GM23338 (cell line): ENCODE measurements at places on chromosomes 6 and 20.

DNA sequence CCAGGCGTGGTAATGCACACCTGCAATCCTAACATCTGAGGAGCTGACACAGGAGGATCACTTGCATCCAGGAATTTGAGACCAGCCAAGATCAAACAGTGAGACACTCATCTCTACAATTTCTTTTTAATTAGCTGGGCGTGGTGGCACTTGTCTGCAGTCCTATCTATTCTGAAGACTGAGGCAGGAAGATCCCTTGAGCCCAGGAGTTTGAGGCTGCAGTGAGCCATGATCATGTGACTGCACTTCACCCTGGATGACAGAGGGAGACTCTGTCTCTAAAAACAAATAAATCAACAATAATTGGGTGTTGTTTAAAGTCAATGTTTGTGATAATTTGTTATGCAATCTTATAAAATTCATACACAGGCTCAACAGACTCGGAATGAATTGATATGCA, 18.0 kb upstream of the HLA-A start:
- no peak for DNase-seq

DNA sequence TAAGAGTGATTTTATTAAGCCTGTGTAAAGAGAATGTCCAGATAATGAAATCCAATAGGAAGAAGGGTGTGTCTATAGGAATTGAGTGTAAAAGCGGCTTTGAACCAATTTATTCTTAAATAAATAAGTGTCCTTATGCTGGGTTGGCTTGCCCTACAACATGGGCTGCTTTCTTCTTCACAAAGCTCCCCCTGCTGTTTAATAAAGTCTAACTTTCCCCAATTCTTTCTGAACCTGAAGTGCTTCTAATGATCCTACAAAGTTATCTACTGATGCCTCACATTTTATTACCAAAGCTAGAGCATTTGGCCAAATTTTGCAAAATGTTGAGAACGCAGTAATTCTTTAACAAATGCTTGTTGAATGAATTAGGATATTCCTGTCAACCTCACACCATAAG, 36.3 kb upstream of the SIRT5 start:
- DNase-seq = peak; percentile 41

DNA sequence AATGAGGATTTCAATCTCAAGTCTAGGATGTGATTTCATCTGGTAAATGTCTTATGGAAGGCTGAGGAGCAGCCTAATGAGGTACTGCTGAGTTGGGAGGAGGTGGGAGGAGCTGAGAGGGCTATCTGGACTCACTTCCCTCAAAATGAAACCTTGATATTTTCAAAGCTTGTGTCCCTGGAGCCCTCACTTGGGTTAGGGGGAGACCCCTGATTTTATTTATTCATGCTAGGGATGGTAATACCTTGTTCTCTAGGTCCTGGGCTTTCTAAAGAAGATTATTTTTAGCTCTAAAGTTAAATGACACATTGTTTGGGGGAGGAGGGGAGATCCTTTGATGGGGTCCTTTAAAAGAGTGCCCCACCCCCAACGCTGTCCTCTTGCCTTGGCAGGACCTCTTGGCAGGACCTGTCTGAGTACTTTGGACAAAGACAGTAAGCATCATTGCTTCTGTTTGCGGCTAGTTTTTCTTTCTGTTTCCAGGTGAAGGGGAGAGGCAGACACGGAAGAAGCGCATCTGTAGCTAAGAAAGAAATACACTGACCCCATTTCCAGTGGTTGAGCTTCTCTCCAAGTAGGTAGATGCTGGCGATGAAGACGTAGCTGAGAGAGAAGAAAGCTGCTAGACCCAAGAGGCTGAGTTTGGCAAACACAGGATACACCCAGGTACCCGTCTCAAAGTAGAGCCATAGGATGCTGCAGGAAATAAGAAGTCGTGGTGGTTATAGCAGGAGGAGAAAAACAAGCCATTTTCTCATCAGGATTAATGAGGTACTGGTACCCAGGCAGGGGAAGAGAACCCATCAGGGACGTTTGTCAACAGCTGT, 55.6 kb downstream of the ADTRP start:
- no peak for DNase-seq

- DNase-seq = no peak
Observed at GRCh38 chr6:54876871-54877270, 30.3 kb downstream of the FAM83B start.

DNA sequence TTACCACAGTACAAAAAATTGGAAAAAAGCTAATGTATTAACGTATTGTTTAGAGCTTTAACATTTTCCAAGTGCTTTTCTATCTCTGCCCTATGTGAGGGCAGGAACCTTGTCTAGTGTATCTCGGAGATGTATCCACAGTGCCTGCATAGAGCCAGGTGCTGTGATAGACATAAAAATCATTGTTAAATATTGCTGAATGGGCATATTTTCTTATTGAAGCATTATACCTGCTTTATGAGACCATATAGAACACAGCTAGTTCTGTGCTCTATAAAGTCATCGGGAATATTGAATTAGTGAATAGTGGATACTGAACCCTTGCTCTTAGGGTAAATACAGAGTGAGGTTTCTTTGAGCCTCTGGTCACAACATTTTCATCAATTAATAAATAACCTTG, 163.0 kb downstream of the RNF144B start:
- no peak for DNase-seq

GRCh38 chr6:39812496-39812852, 20.3 kb downstream of the DAAM2 start:
- no peak for DNase-seq

- DNase-seq = no peak
Observed at GRCh38 chr20:23129891-23130621, 43.9 kb upstream of the CD93 start.

GRCh38 chr6:124436803-124437202, 525.4 kb upstream of the RNF217 start:
- DNase-seq = no peak

DNA sequence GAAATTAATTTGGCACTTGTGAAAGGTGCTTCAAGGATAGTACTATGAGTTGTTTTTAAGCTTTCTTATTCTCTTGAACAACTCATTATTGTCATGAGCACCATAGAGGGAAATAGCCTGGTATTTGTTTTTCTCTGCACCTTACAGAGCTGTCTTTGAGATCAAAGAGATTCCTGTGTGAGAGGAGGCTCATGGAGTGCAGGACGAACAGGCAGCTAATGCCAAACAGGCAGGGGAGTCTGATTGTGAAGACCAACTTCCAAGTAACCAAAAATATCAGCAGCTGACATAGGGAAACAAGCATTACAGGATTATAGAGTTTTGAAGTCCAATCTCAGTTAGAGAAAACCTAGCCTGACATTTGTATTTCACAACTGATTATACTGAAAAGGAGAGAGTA, 110.6 kb upstream of the TENT5A start:
- DNase-seq = peak; percentile 42

DNA sequence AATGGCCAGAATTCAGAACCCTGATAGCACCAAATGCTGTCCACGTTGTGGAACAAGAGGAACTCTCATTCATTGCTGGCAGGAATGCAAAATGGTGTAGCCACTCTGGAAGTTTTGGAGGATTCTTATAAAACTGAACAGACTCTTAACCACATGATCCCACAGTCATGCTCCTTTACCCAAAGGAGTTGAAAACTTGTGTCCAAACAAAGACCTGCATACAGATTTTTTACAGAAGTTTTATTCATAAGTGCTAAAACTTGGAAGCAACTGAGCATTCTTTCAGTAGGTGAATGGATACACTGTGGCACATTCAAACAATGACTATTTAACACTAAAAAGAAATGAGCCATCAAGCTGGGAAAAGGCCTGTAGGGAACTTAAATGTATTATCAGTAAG, 32.5 kb downstream of the PREP start:
- DNase-seq = no peak

DNA sequence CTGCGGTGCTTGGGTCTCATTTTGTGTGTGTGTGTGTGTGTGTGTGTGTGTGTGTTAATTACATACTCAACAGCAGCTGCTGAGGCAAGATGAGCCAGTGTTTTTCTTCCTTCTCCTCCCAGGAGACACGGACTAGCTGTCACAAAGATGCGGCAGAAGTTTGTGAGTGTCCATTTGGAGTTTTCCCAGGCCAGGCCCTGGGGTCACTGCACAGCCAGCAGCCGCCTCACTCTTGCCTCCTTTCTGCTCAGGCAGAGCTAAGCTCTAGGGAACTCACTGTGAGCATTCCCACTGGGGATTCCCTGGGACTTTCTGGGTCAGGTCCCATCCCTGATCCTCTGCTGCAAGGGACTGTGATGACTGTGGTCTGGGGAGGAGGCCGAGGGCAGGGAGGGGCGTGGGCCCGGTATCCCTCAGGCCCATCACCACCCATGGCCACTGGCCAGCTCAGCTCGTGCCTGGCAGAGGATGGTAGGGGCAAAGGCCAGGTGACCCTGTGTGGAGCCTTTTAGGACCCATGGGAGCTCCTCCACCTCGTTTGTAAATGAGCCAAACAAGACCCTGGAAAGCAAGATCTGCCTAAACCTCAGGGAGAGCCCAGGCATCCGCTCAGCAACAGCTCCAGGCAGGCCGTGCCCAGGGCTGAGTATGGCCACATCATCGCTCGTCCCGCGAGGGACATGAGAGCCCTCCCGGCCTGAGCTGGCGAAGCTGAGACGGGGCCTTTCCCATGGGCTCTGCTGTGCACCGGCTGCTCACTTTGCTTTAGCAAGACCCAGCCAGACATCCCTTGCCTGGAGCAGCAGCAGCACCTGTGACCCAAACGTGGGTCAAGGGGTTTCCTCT, 102.0 kb downstream of the PSMB1 start:
- DNase-seq = no peak

- peak; percentile 93 for DNase-seq
Observed at GRCh38 chr6:143337201-143337949, 113.1 kb downstream of the ADAT2 start.

DNA sequence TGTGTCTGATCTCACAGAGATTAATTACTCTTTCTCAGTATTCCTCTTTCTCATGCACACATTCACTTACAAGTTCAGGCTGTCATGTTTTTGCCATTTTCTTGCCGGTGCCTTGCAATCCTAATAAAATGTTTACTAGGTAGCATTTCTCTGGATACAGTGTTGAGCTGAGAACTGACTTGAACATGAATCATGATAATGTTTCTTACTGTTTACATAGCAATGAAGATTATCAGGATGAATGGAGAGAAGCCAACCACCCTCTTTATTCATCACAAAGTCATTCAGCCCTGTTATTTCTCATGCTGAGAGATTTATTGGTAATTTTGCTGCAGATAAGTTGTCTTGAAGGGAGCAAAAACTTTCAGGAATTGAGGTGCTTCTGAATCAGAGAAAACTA, 185.5 kb upstream of the ECI2 start:
- DNase-seq = no peak

GRCh38 chr20:1469306-1469905, 2.8 kb upstream of the NSFL1C start:
- no peak for DNase-seq

DNA sequence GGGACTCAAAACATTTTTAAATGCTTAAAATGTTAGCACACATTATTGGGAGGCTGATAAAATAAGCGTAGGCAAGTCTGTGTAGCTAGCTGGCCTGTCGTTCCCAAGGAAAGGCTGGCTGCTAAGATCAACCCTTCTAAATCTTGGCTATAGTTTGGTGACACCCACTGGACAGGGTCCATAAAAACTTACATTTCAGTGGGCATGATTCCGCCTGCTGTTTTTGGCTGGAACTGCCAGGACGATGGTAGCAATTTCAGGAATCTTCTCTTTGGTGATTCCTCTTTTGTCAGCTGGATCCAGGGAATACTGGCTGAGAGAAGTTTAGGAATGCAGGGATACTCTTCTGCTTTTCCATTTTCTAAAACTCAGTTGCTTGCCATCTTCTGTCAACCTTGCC, 162.2 kb downstream of the NKAIN2 start:
- DNase-seq = peak; percentile 88

GRCh38 chr6:147161974-147162495, 42.2 kb upstream of the STXBP5 start:
- DNase-seq = no peak

DNA sequence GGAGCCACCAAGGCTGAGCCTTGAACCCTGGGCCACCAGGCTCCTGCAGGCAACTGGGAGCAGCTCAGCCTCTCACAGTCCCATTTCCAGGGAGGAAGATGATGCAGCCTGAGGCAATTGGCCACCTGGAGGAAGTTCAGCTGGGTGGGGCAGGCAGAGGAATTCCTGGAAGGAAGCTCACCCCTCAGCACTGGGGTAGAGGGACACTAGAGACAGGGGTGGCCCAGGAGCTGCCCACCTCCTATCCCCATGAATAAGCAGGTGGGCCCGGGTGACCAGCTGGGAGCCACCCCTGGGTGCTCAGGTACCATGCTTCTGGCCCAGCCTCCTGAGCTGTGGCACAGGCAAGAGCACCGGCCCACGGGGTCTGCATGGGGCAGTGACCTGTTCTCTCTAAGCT, 3.6 kb upstream of the HSPA12B start:
- no peak for DNase-seq

GRCh38 chr20:57402206-57403125, 11.3 kb downstream of the RBM38 start:
- DNase-seq = no peak

GRCh38 chr6:134686071-134686470, 263.8 kb downstream of the ALDH8A1 start:
- no peak for DNase-seq

GRCh38 chr6:40529919-40530318, 57.2 kb downstream of the LRFN2 start:
- no peak for DNase-seq

DNA sequence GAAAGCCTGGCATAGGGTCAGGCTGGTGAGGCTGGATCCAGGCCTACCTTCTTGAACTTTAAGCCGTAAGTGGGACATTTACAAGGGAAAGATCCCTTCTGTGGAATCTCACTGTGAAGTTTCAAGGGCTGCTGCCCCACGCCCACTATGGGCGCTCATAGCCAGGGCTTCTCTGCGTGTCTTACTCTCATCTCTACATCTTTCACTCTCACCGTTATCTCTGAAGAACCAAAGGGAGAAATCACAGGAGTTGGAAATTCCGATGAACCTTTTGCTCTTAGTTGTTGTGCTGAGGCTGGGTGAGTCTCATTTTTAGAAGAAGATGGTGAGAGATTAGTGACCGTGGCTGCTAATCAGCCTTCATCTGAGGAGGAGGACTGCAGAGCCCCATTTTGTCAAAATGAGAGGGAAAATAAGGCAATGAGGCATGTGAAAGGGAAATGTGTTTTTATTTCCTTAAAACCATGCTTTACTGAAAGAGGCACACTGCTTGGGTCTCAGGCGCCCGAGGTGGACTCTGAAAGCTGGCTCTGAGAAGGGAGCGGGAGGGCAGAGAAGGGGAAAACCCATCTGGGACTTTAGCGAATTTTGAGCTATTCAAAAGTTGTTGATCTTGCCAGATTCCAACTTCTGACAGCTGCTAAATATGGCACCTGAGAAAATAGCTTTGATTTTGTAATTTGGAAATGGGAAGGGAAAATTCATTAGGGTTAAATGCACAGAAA, 301.5 kb downstream of the CLIC5 start:
- peak; percentile 20 for DNase-seq

GRCh38 chr6:5423251-5423650, 161.9 kb downstream of the FARS2 start:
- no peak for DNase-seq

DNA sequence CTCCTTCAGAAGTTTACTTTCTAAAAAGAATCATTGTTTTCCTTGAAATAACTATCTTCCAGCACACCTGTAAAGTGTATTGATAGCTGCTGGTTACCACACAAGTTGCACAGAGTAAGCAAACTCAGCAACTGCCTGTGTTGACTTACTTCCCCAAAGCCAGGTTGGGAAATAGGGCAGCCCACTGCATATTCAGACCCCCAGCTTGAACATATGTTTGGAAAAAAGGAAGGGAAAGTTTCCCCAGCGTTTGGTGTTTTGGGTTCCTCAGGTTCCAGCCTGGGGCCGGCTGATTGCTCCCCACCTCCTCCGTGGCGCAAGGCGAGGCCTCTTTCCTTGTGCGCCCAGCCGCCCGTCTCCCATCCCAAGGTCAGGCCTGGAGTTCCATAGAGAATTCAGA, 70.1 kb upstream of the QKI start:
- no peak for DNase-seq

- no peak for DNase-seq
Observed at GRCh38 chr20:54029176-54029575, 41.2 kb downstream of the BCAS1 start.
